Cortex of kidney (tissue), 1 donor: ENCODE measurements at places on chromosomes 7 and 10.

- no peak for DNase-seq
Observed at GRCh38 chr10:124001391-124002148, 91.8 kb downstream of the CHST15 start.

GRCh38 chr10:60258429-60258797 is 131.3 kb downstream of the ANK3 start:
- no peak for DNase-seq

DNA sequence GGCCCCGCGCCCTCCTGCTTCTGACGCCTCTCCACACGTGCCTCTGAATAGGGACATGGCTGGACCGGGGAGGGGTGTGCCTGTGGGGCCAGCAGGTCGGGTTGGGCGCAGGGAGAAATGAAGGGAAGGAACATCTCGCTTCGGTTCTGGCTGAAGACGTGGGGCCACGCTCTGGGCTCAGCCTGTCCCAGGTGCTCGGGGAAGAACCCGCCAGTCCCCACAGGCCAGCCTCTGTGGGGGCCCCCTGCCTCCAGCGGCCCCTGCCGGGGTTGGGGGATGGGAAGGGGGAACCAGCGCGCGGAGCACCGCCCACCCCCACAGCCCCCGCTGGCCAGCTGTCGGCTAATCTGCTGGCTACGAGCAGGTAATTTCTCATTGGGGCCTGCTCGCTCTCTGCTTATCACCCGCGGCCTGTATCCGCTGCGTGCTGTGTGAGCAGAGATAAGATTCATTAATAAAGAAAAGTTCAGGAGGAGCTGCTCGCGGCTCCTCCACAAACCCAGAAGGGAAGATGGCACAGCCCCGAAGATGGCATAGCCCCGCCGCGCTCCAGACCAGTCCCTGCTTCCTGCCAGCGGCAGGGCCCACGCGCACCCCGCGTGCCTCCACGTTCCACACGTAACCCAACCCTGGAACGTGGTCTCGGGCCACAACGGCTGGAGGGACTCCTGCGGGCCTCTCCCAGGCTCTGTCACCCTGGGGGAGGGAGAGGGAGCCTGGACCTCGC is 186.2 kb downstream of the ELFN1 start:
- DNase-seq, result no peak

DNA sequence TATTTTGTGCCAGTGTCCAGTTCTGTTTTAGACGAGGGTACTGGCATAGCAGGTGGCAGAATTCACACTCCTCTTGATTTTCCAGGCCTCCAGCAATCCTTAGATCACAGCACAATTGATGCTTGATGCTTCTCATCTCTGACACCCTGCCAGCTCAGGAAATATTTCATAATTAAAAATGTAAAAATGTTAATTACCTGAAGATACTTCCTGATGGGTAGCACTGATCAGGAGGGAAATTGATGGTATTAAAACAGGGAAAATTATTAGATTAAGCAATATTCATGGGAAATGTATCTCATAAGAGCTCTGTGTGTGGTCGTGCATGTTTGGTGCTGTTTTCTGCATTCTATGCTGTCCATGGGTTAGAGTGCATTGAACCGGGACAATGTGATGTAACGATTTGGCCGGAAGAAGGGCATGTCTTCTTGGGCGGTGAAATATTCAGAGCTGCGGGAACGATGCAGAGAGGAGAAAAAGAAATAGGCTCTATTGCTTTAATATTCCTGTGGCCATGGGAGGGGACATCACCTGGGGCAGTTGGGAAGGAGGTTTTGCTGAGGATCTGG is 43.7 kb upstream of the MKI67 start:
- DNase-seq, result no peak

DNA sequence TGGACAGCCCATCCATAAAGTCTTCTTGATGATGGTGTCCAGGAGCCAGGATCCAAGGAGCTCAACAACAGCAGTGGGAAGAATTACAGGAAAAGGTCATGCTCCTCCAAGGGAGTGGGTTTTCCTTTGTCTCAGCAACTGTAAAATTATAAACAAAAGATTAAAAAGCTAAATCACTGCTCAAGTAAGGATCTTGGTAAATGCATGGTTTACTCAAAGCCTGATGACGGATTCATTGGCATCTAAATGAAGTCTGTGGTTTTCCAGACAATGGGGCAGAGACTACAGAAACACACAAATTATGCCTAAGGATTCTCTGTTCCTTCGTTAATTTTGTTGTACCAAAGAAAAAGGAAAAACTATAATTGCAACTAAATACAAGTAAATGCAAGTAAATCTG is 36.4 kb upstream of the DLX6 start:
- DNase-seq, result no peak

- DNase-seq, result no peak
Observed at GRCh38 chr7:41046221-41046761, 656.6 kb downstream of the INHBA start.

DNA sequence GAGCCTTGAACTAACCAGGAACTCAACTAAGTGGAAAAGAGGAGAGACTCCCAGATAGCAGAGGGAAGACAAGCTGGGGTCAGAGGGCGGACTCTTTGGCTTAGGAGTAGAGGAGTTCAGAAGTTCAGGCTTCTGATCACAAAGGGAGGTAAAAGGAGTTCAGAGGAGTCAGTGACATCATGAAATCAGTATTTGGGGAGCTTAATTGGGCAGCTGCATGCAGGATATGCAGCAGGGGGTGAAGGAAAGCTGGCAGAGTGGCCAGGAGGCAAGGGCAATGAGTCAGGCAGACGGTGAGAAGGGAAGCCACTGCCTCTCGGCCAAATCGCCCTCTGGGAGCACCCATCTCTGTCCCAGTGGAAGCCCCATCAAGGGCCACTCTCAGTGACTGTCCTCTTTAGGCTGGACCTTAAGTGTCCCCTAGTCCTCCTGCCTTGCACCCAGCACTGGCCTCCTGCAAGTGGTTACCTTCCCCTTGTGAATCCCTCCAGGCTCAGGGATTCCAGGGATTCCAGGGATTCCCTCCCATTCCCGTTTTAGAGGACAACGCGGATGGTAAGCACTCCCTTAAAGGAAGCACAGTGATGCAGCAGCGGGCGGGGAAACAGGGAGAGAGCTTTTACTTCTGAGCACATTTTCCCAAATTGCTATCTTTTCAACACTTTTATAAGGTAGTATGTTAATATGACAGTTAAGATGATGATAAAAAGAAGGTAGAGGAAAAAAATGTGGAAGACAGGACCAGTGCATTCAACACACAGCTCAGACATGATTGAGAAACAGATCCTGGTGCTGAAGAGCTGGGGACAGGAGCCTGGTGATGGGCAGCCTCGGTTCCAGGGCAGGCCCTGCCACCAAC is 72.6 kb downstream of the KCNMA1 start:
- no peak for DNase-seq

DNA sequence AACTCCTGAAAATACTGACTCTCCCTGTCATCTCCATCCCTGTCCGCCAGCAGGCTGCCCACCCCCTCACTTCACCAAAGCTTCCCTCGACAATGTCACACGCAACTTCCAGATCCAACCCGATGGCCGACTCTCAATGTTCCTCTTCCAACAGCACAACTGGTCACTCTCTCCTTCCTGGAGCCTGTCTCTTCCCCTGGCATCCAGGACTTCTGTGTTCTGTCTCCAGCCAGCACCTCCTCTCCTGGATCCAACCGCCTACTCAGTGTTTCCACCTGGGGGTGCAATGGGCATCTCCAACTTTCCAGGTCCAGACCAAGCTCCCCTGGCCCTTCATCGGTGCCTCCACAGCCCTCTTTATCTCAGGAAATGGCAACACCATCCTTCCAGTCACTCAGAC is 8.6 kb downstream of the CPA5 start:
- DNase-seq, result no peak

DNA sequence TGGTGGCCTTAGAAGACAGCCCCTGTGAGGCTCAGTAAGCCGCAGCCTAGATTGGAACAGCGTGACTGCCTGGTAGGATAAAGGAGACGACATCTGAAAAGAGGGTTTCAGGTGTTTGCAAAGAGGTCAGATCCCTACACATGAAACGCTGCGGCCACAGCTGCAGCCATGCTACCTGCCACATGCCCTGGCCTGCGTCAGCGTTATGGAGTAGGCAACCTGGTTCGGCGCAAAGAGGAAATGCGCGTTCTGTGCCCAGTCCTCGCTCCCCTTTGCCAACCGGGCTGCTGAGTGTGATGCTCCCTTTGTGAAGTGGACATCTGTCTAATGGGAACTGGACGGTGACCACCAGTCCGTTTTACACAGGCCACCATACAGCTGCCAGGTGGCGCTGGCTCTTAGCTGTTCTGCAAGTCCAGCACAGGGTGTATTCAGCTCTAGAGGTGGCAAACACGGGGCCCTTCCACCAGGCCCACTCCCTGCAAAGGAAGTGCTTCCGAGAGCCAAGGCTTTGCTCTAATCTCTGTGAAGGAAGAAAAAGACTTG is 160.3 kb downstream of the CELF2 start:
- no peak for DNase-seq

DNA sequence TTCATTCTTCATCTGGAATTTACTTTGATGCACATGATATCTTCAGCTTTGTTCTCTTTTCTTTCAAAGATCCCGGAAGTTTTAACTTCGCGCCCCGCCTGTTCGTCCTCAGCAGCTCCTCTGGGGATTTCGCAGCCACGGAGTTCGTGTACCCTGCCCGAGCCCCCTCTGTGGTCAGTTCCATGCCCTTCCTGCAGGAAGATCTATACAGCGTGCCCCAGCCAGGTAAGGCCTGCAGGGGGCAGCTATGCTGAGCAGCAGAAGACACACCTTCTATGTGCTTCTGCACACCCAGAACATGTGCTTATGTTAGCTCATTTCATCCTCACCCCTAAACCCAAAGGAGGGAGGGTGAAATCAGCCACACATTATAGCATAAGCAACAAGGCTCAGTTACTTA is 79.7 kb upstream of the LYZL2 start:
- DNase-seq, result no peak

DNA sequence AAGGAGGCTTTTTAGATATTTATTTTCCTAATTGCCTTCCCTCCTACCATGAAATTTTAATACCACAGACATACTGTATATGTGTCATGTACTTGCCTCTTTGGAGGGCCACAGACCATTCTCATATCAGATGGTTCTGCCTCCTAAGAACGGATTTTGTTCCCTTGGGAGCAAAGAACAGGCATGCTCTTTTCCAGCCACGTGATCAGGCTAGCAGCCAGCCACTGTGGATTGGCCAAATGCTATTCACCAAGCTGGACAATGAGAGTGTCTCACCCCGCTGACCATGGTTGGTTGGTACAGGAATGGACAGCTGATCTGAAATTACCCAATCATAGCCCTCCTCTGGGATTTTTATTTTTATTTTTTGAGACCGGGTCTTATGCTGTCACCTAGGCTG is 21.5 kb upstream of the CRHR2 start:
- DNase-seq, result no peak

DNA sequence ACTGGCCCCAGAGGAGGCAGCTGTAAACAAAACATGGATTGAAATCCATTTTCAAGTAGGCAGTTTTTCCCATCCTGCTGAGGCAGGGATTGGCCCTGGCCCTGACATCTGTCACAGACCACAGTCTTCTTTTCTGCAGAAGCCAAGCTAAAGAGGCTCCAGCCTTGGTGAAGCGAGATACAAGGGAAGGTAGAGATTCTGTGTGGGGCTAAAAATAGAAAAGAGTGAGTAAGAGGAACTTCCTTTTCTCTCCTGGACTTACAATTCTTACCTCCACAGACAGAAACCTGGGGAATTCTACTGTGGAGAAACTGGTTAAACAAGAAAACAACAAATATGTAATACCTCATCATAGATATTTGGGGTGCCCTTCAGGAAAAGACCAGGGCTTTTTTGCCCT is 624.8 kb upstream of the FZD8 start:
- no peak for DNase-seq

GRCh38 chr7:117459735-117460134 is 20.1 kb upstream of the CFTR start:
- no peak for DNase-seq

- no peak for DNase-seq
Observed at GRCh38 chr10:27998178-27998953, 513 bp downstream of the ODAD2 start.

DNA sequence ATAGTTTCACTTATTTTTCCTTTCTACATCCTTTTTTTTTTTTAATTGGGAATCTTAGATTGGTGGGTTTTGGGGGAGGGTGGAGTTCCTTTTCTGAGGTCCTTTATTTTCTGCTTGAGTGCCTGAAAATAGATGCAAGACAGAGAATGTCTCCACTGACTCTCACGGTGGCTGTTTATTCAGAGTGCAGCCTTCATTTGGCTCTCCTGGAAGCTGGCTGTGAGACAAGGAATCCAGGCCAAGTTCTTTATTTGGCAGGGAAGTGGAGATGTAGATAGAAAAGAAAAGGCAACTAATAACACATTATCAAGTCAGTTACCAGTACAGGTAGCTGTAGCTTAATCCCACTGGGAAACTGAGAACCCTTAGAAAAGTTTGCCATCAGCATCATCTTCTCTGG is 118.6 kb downstream of the CNTNAP2 start:
- DNase-seq, result no peak

GRCh38 chr10:74949034-74949832 is 122.8 kb downstream of the KAT6B start:
- DNase-seq, result no peak

- DNase-seq, result no peak
Observed at GRCh38 chr10:32318476-32318896, 28.5 kb downstream of the EPC1 start.

DNA sequence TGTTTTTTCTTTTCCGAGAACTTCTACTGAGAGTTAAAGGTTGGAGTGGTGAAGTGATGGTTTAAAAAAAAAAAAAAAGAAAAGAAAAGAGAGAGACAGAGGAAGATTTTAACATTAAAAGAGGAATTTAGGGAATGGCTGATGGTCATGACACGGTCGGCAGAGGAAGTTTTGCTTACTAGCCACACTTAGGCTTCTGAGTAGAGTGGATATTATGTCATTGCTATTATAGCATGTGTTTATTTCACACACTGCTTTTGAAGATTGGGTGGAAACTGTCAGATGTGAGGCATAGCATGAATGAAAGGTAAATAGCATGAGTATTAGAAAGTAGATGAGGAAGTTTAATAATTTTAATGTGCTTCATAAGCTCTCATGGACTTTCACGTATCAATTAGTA is 2.5 kb downstream of the KAT6B start:
- DNase-seq, result no peak

DNA sequence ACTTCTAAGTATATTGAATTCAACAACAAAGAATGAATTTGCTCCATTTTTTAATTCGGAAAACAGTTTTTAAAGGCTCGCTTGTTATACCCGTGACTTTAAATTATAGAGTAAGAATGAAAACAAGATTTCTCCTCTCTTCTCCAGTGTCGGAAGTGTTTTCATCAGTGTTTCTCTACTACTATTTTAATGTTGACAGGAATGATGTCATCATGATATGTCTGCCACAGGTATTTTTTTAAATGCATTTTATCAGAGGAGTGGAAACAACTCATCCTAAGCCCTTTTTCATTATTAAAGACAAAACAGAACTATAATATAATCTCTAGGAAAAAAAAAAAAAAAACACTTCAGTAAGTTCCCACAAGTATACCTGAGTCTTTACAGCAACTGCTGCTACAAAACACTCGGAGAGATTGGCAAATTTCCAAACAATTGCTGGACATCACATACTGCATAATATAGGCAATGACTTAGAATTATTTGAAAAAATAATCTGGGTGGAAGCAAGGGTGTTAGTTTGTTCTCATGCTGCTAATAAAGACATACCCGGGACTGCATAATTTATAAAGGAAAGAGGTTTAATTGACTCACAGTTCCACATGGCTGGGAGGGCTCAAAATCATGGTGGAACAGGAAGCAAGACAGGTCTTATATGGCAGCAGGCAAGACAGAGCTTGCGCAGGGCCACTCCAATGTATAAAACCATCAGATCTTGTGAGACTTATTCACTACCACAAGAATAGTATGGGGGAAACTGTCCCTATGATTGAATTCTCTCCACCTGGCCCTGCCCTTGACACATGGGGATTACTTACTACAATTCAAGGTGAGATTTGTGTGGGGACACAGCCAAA is 4.8 kb upstream of the RNF32 start:
- DNase-seq, result no peak

GRCh38 chr10:124632566-124632965 is 111.6 kb downstream of the FAM53B start:
- no peak for DNase-seq
